Activated T-cell treated with anti-CD3 and anti-CD28 coated beads for 24 hours (primary cell): ENCODE measurements at places on chromosomes 7 and 10.

- no peak for DNase-seq
Measured at GRCh38 chr7:155256761-155257481, 40.8 kb upstream of the INSIG1 start.

DNA sequence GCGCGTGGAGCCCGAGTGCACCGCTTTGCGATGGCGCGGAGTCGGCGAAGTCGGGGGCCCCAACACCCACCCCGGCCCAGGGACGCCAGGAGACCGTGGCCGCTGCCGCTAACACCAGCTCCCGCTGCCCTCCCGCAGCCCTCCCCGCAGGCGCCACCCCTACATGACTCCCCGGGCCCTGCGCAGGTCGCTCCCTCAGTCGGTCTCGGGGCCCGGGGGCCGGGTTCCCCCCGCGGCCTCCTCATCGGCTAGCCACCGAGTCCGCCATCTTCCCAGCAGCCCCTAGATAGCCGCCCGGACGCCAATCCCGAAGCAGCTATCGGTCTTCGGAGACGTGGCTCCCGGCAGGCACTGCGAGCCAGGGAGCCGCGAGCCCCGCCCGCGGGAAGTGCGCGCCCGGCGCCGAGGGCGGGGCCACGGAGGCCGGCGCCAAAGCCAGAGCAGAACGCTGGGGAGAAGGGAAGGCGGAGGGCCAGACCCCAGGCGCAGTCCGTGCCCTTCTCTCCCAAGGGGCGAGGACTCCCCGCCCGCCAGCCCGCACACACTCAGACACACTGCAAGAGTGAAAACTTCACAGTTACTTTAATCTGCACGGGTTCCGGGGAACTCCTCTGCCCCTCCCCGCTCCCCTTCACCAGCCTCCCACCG, at the start of gene FASTK:
Gene FASTK (minus strand): TSS at position 288 of the 648 bp plus-strand sequence. CDS start 43 bp downstream, at position 245.
- DNase-seq: peak; percentile 83

GRCh38 chr7:78149787-78150186, 351.2 kb downstream of the PHTF2 start:
- no peak for DNase-seq

GRCh38 chr7:141665208-141666035, 36.5 kb downstream of the DENND11 start:
- no peak for DNase-seq

DNA sequence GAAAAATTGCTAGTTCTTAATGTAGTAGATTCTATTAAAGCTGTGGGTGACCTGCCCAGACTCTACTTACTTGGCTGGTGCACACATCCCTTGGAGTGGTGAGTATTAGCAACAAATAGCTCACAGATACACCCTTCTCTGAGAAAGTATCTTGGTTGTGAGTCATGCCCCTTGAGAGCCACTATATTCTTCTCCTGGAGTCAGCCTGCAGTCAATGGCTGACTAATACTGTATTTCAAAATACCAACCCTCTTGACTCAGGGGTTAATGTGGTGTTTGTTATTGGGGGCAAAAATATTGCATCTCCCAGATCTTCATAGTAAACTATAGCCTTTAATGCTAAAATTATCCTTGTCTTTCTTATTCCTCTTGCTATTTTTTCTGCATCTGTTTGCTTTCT, 354.9 kb downstream of the BMPER start:
- no peak for DNase-seq

- DNase-seq: no peak
Measured at GRCh38 chr7:22087861-22088260, 142.2 kb upstream of the CDCA7L start.

- DNase-seq: no peak
Measured at GRCh38 chr10:70289739-70290138, 5.9 kb upstream of the NPFFR1 start.

DNA sequence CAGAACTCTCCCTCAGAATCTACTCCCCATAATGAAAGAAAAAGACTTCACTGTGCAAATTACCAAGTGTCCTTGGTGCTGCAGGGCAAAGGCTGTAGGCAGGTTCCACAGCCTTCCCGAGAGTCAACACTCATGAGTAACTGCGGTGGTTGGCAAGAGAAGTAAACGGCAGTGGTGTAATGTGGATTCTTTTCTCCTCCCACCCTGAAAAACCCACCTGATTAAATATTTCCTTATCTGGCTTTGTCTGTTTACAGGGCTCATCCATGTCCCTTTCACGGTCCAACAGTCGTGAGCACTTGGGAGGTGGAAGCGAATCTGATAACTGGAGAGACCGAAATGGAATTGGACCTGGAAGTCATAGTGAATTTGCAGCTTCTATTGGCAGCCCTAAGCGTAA, 300.9 kb downstream of the BICC1 start:
- DNase-seq: no peak

DNA sequence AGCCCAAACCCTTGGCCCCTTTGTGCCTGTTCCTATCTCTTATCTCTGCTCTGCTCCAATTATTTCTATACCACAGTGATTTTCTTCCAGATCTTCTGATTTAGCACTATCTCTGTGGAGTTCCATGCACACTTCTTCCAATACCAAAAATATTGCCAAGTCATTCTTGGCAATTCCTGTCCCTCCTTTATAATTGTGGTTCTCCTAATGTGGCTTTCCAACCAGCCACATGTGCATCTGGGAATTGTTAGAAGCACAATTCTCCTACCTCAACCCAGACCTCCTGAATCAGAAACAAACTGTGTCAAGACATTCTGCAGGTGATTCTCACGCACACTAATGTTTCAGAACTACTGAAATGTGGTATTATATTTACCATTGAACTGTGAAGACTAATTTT, 447.8 kb upstream of the IGFBP3 start:
- DNase-seq: no peak

GRCh38 chr7:27260211-27260610, 17.6 kb downstream of the EVX1 start:
- DNase-seq: no peak

DNA sequence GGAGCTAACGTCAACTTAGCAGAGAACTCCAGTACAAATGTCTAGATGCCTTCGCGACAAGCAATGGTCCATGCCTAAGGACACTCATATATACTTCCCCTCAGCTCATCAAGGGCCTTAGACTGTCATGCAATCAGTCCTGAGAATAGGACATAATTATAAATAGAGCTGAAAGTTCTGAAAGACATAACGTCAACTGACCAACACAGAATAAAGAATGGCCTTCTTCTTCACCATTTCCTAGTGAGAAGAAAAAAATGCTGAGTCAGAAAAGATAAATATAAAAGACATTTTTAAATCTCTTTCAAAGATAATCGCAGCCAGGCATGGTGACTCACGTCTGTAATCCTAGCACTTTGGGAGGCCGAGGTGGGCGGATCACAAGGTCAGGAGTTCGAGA, 83.2 kb downstream of the ARMH3 start:
- DNase-seq: no peak

- DNase-seq: no peak
Measured at GRCh38 chr10:29144126-29144525, 144.7 kb upstream of the LYZL1 start.

DNA sequence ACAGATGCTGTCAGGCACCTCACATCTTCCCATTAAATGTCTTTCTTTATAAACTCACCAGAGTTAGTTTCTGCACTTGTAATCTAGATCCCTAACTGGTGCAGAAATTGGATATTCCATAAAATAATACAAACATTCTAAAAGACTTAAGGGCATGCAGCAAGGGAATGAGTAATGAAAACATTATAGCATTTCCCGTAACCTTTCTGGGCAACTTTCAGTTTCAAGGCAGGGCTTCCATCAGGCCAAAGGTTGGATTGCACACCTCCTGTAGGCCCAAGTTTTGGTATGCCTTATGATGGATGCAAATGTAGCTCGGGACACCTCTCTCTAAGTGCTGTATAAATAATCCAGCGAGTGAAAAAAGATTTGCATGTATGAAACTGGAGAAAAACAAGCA, 129.9 kb upstream of the LYZL2 start:
- no peak for DNase-seq

GRCh38 chr7:18536486-18536885, 40.9 kb downstream of the HDAC9 start:
- DNase-seq: no peak

GRCh38 chr7:78924581-78924980, 528.9 kb downstream of the MAGI2 start:
- DNase-seq: no peak

DNA sequence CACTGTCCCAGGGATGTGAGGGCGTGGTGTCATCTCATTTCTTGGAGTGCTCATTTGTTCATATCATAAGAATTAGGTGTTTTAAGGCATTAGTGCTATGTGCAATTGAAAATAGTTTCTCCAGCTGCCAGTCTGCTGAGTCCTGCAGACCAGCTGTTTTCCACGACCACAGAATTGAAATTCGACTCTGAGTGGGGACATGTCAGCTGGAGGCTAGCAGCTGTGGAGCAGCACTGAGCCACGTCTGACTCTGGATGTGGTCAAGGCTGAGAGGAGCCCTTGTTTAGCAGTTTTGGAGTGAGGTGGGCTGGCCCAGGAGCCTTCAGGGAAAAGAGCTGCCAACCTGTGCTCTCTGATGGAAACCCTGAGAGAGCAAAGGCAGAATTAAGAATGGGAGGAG, 156.3 kb upstream of the GRB10 start:
- DNase-seq: no peak

- no peak for DNase-seq
Measured at GRCh38 chr10:57921140-57921539, 346.6 kb downstream of the IPMK start.

GRCh38 chr7:32018845-32019578, 51.2 kb downstream of the PDE1C start:
- no peak for DNase-seq

DNA sequence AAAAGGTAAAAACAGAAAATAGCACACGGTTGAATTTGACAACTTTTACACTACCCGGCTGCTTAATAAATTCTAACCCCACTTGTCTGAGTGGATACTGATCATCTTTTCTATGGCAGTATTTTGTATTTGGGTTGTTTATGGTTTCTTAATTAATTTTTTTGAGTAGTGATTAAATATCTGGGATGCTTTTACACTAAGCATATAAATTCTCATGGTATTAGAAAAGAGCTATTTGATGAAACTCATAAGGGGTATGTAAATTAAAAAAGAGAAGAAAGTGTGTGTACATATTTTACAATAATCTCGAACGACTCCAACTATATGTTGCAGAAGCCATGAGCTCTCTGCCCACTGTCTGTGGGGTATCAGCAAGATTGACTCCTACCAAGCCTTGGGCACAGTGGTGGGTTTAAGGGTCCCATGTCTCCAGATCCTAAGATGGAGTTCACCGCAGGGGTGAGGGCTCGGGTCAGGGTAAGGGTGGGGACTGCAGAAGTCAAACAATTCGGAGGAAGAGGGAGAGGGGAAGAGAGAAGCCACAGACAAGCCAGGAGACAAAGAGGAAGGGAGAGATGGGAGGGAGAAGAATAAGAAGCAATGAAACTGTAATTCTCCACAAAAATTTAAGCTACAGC, 7.6 kb upstream of the HOXA13 start:
- DNase-seq: no peak

DNA sequence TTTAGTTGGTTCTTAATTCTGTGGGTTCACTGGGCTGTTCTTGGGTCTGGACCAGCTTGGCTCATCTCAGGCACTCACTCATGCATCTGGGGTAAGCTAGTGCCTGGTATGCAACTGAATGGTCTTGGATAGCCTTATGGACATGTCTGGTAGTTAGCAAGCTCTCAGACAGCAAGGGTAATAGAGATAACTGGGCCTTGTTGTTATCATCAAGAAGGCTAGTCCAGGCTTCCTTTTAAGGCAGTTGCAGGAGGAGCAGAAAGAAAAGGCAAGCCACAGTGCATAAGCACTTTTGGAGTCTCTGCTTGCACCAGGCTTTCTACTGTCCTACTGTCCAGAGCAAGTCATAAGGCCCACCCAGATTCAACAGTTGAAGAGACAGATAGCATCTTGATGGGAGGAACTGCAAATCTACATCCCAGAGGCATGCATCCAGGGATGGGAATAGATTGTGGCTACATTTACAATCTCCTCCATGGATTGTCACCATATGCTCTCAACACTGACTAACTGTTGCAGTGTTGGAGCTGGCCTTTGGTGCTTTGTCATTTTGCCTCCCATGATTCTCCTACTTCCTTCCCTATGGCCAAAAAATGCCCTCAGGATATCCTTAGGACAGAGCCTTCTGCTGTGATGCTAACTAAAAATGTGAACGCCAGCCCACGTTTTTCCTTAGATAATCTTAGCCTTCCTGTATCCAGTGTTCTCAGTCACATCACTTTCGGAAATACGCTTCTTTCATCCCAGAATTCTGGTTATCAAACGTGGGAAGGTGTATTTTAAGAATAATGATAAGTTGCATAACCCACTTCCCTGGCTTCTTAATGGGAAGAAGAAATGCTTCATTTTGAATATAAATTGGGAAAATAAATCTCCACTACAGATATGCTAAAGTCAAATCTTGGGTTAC, 3.6 kb downstream of the GIMAP4 start:
- no peak for DNase-seq

GRCh38 chr7:291373-292092, 1.6 kb downstream of the FOXL3 start:
- no peak for DNase-seq

DNA sequence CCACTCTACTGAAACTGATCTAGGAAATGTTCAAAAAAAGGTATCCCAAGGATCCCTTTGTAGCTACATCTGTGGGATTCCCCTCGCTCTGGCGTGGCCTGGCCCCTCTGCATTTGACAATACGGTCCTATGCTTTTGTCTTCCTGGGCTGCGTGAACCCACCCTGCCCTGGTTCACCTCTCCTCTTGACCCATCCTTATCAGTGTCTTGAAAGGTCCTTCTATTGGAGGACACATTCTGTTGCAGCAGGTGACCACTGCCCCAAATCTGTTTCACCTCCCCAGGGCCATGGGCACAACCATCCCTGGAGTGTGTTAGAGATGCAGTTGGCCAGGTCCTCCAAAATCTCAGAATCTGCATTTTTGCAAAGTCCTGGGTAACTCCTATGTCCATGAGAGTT, 100.8 kb downstream of the EGFR start:
- DNase-seq: no peak

- no peak for DNase-seq
Measured at GRCh38 chr7:14226126-14226525, 236.7 kb upstream of the ETV1 start.

- DNase-seq: no peak
Measured at GRCh38 chr10:100364735-100365391, 17.8 kb downstream of the SCD start.

DNA sequence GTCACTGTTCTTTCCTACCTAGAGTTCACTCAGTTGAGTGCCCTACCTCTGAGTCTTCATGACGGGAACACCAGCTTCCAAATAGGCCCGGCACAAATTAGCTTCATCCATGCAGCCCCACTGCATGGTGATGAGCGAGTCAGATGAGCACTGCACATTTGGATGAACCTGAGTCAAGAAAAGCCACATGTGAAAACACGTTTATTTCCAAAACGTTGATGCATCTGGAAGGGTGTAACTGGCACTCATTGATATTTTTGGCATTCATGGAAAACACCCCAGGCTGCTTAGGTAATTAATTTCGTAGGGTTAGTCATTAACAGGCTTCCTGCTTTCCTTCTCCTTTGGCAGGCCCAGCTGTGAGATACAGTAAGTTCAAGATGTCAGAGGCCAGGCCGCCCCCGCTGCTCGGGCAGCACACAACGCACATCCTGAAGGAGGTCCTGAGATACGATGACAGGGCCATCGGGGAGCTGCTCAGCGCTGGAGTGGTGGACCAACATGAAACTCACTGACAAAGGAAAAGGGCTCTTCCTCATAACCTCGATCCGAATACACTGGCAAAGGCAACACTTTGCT, 725.2 kb downstream of the SUGCT start:
- no peak for DNase-seq
